Panc1 (cell line): ENCODE measurements at places on chromosomes 1 and 21. TPM values are rescaled to one million over a fixed set of nuclear protein-coding genes. Genes with fewer than 3 reads are reported as not detected.

- H3K36me3 ChIP-seq: no peaks in the 10 kb centered on the region
- H3K27me3 ChIP-seq: peaks cover 2% of the 10 kb centered on the region; the same call in 1 of the 2 replicates
- no peak overlapping the region for H3K4me3 ChIP-seq
- H3K4me1 ChIP-seq: no peaks in the 10 kb centered on the region
- no peak overlapping the region for H3K27ac ChIP-seq
Measured at GRCh38 chr1:36982709-36983108, 51.6 kb downstream of the GRIK3 start.

- peaks cover 6% of the 10 kb centered on the region for H3K27me3 ChIP-seq
- H3K27ac ChIP-seq: no peak overlapping the region
- H3K36me3 ChIP-seq: no peaks in the 10 kb centered on the region
- H3K4me1 ChIP-seq: no peaks in the 10 kb centered on the region
- peak overlapping the region; percentile 34 for H3K4me3 ChIP-seq
Measured at GRCh38 chr1:78143152-78143551, 97.4 kb downstream of the GIPC2 start.

Gene MROH9
- total RNA-seq: not detected

DNA sequence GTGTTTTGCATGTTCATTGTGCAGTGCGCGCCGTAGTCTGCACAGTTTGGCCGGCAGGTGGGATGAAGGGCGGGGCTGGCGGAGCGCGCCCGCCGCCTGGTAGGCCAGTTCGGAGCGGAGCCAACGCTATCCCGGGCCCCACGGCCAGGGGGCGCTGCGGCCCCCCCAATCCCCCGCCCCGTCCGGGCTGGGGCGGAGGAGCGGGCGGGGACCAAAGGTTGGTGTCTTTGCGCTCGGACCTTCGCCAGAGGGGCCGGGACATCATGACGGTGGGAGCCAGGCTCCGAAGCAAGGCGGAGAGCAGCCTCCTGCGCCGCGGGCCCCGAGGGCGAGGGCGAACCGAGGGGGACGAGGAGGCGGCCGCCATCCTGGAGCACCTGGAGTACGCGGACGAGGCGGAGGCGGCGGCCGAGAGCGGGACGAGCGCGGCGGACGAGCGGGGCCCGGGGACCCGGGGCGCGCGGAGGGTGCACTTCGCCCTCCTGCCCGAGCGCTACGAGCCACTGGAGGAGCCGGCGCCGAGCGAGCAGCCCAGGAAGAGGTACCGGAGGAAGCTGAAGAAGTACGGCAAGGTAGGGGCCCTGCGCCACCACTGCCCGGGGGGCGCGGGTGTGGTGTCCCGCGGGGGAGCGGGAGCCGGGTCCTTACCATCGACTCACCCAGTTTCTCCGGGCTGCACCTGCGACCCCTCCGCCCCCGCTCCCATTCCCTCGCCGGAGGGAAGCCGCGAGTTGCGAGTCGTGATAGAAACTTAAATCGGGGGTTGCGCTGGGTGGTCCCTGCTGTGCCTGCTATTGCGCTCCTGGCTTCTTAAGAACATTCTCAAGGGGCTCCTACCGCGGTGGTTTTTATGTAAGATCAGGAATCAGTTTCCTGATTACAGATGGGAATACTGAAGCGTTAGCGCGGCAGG lies at the start of gene C1orf115:
C1orf115 (plus strand) TSS at position 224 of the 913 bp plus-strand sequence; CDS start at position 264, 40 bp downstream.
- H3K4me1 ChIP-seq: no peaks in the 10 kb centered on the region; the same call in 1 of the 2 replicates
- no peak within 1 kb of the TSS for H3K27ac ChIP-seq
- H3K27me3 ChIP-seq: no peaks in the 10 kb centered on the region; the same call in 1 of the 2 replicates
- peak; percentile 17 for DNase-seq

DNA sequence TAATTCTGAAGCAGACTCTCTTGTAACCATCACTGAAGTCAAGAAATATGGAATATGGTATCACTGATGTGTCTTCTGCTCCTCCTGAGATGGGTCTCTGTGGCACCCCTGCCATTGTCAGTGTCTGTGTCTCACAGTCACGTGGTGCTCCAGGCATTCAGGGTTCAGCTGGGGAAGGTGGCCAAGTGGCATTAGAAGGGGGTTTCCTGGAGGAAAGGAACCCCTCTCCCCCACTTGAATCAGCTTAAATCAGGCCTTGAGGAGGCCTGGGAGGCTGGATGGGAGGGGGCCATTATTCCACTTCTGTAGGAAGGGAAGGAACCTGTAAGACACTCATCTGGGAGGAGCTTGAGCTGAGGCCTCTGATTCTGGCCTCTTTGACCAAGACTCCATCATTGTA lies 20.5 kb downstream of the CYP4B1 start:
- no peak overlapping the region for H3K4me3 ChIP-seq
- H3K27me3 ChIP-seq: no peaks in the 10 kb centered on the region
- no peaks in the 10 kb centered on the region for H3K36me3 ChIP-seq
- no peak for DNase-seq
- peaks cover 4% of the 10 kb centered on the region; the same call in 1 of the 2 replicates for H3K4me1 ChIP-seq

Gene TXNDC12
- total RNA-seq: 77.5 TPM

DNA sequence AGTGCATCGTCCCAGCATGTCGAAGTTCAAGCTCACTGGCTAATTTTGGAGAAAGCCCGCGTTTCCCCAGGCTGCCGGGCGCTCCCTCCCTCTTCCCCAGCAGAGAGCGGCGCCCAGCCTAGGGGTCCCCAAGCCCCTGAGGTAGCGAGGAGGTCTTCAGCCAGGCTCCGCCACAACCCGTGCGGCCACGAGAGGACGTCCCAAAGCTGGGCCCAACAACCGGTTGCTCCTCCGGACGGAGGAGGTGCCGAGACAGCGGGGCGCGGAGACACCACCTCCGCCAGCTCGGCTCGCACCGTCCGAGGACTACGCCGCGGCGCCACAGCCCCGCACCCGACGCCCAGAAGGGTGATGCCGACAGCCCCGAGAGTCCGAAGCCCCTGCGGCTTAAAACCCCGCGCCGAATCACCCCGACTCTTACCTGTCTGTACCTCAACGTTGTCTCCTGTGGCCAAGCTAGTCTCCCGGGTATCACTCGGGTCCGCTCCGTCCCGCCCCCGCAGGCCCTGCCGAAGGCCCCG lies at the start of gene DENND2C:
DENND2C (minus strand) TSS at position 488 of the 521 bp plus-strand sequence. CDS start 44,065 bp downstream, outside the sequence.
- peak within 1 kb of the TSS; percentile 59 for H3K4me3 ChIP-seq
- DNase-seq: no peak
- no peaks in the 10 kb centered on the region for H3K4me1 ChIP-seq
- no peaks in the 10 kb centered on the region; the same call in 1 of the 2 replicates for H3K36me3 ChIP-seq
- no peak within 1 kb of the TSS; the same call in 1 of the 2 replicates for H3K27ac ChIP-seq

Gene FAM78B
- total RNA-seq: 0.41 TPM

DNA sequence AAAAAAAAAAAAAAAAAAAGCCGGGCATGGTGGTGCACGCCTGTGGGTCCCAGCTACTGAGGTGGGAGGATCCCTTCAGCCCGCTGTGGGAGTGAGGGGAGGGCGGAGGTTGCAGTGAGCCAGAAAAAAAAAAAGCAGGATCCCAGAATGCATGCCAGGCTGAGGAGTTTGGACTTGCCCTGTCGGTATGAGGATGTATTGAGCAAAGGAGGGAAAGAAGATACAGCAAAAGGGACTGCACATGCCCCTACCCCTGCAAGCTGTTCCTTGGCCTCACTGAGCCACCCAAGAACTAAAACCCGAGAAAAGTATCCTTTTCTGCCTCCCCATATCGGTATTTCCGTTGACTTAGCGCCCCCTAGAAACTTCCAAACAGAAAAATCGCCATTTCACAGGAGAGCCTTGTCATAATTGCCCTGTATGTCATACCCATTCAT lies 1.3 kb upstream of the GPATCH4 start:
- H3K4me3 ChIP-seq: no peak overlapping the region
- DNase-seq: no peak
- no peak overlapping the region for H3K27ac ChIP-seq
- peaks cover 5% of the 10 kb centered on the region for H3K4me1 ChIP-seq
- H3K36me3 ChIP-seq: peaks cover 7% of the 10 kb centered on the region

DNA sequence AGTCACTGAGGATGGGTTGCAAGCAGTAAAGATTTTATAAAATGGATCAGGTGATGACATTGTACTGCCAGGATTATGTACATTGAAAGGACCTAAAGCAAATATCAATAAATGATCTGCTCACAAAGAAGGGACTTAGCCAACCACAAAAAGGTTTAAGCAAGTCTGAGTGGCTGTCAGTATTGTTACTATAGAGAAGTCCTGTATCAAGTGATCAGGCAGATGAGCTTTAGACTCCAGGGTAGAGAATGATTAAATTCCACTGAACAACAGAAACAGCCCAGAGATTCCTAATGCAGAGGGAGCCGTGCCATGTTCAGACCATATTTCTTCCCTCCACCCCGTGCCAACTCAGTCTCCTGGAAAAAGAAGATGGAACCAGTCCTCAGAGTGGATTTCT lies 138.9 kb downstream of the SETD4 start:
- H3K4me3 ChIP-seq: no peak overlapping the region
- no peak overlapping the region for H3K27ac ChIP-seq
- H3K36me3 ChIP-seq: no peaks in the 10 kb centered on the region
- no peak for DNase-seq
- no peaks in the 10 kb centered on the region for H3K27me3 ChIP-seq

Gene PRAMEF26
- total RNA-seq: not detected

DNA sequence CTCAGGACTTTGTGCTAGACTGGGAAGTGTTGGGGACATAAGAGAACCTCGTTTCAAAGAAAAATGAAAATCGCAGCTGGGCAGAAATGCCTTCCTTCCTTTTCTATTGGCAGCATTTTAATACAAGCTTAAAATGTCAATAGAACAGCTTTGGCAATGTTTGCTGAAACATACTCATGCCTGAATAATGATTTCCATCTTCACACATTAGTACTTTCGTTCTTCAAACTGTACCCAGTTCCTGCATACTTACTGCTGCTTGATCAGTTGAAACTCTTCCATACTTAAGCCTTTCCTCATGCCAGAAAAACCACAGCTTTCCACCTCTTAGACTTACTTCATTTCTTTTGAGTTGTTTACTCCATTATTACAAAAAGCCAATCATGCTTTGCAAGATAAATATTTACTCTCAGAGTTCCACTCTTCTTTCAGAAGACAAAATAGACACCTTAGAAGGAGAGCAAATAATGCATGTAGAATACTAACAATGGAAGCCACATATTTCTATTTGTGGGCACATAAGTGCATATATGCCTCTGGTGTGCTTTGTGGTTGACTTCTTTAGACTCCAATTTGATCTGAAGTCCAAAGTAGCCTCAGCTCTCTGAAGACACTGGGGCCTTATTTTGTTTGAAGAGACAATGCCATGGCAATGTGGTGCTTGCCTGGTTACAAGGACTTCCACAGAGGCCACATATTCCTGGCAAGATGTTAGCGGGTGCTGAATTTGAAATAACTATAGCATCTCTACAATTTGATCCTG lies 22.7 kb upstream of the CD55 start:
- H3K27me3 ChIP-seq: no peaks in the 10 kb centered on the region
- H3K27ac ChIP-seq: no peak overlapping the region
- DNase-seq: no peak

GRCh38 chr1:227508431-227508830 lies 54.9 kb upstream of the ZNF678 start:
- H3K4me1 ChIP-seq: no peaks in the 10 kb centered on the region
- H3K36me3 ChIP-seq: no peaks in the 10 kb centered on the region
- H3K4me3 ChIP-seq: no peak overlapping the region
- no peaks in the 10 kb centered on the region for H3K27me3 ChIP-seq
- no peak overlapping the region for H3K27ac ChIP-seq

GRCh38 chr1:216518844-216519627 lies 95.8 kb upstream of the USH2A start:
- no peak overlapping the region for H3K27ac ChIP-seq
- no peaks in the 10 kb centered on the region for H3K4me1 ChIP-seq
- H3K27me3 ChIP-seq: no peaks in the 10 kb centered on the region
- H3K4me3 ChIP-seq: no peak overlapping the region
- H3K36me3 ChIP-seq: no peaks in the 10 kb centered on the region

DNA sequence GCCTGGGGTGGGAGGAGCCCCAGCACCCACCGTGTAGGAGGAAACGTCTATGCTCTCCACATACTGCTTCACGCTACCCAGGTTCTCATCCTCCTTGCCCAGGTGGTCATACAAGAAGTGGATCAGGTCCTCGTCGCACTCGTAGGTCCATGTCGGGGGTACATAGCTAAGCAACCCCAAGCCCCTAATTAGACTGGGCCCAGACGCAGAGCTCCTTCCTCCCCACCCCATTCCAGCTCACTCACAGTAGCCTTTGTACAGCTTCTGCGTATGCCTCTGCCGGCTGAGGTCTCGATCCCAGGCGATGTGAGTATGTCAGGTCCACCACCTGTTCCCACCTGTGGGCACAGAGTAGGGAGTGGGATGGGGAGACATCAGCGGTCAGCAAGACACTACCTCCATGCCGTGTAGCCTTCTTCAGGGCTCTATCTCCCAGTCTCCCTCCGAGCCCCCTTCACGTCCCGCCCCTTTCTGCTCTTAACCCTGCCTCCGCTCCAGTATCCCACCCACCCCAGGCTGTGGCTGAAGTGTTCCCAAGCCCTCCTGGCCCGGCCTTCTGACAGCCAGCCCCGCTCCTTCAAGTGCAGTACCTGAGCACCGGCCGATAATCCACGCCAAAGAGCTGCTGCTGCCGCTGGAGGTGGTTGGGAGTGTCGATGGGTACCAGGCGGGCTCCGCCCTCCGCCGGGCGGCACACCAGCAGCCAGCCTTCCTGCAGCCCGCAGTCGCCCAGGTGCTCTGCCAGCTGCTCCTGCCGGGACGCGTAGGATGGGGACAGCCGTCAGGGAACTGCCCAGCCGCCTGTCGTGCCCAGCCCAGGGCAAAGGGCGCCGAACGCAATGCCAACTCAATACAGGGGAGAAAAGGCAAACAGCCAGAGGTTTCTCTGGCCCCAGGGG lies 919 bp downstream of the HECTD3 start:
- peaks cover 17% of the 10 kb centered on the region for H3K4me1 ChIP-seq
- peak overlapping the region; percentile 80 for H3K27ac ChIP-seq
- DNase-seq: no peak
- H3K27me3 ChIP-seq: no peaks in the 10 kb centered on the region
- no peaks in the 10 kb centered on the region; the same call in none of the 2 replicates for H3K36me3 ChIP-seq
- peak overlapping the region; percentile 89 for H3K4me3 ChIP-seq

GRCh38 chr1:214633686-214634085 lies 30.7 kb downstream of the CENPF start:
- no peaks in the 10 kb centered on the region for H3K4me1 ChIP-seq
- H3K36me3 ChIP-seq: peaks cover 76% of the 10 kb centered on the region
- no peak for DNase-seq
- H3K27ac ChIP-seq: no peak overlapping the region
- H3K4me3 ChIP-seq: no peak overlapping the region

DNA sequence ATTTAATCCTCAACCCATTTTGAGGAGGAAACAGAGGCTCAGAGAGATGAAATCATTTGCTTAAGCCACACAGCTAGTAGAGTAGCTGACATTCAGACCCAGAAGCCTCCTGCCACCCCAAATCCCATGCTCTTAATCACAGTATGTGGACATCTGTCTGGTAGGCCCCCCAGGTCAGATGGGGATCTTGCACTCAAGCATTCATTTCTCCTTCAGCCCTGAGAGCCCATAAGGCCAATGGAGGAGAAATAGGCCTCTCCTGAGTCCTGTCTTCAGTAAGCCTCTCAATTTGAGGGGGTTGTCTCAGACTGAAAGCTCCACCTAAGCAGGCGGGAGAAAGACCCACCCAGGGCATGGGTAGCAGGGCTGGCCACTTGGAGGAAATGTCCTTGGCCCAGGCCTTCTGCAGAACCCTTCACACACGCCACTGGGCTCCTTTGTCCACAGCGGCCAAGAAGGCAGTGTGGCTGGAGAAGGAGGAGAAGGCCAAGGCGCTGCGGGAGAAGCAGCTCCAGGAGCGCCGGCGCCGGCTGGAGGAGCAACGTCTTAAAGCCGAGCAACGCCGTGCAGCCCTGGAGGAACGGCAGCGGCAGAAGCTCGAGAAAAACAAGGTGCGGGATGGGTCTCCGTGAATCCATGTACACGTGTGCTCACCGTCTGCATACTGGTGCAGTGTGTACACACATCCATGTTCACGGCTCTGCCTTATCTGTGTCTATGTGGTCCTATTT lies 16.2 kb downstream of the MAP7D1 start:
- H3K36me3 ChIP-seq: peaks cover 8% of the 10 kb centered on the region

GRCh38 chr1:173383351-173383750 lies 93.8 kb upstream of the PRDX6 start:
- no peaks in the 10 kb centered on the region for H3K36me3 ChIP-seq
- H3K4me3 ChIP-seq: no peak overlapping the region
- no peak for DNase-seq
- H3K27me3 ChIP-seq: no peaks in the 10 kb centered on the region; the same call in 1 of the 2 replicates
- no peak overlapping the region for H3K27ac ChIP-seq
- H3K4me1 ChIP-seq: no peaks in the 10 kb centered on the region

Gene TSSK3
- 3.6 TPM for total RNA-seq
